ENCODE measurements at places on chromosomes 4 and X.
A peak's percentile ranks its signal among the peaks of the same experiment; 100 is the strongest.

DNA sequence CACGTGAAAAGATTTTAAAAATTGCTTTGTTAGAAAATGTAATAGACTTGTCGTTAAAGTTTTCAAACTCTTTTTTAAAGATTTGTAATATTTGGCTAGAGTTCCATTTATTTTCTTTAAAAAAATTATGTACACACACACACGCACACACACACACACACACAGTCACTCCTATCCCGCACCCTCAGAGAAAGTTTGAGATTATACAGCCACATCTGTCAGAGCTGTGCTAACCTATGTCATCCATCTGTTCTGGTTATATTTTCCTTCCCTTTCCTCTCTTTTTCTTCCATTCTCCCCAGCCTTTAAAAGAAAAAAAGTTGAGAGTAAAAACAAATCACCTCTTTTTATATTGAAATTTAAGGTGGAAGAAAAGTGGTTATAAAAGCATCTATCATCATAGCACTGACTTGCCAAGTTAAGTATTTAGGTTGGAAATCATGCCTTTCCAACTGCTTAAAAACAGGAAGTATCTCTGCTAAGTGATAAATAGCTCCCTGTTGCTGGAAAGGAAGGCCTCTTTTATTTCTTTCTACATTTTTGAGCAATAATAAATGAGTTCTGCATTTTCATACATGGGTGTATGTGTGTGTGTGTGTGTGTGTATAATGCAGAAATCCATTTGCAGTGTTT lies 163.3 kb upstream of the SPRY1 start:
- no peak for DNase-seq

- DNase-seq: no peak
Observed at GRCh38 chr4:2935762-2936743, 27.2 kb downstream of the NOP14 start.

- DNase-seq: no peak
Observed at GRCh38 chr4:128665514-128665913, 144.0 kb upstream of the JADE1 start.

DNA sequence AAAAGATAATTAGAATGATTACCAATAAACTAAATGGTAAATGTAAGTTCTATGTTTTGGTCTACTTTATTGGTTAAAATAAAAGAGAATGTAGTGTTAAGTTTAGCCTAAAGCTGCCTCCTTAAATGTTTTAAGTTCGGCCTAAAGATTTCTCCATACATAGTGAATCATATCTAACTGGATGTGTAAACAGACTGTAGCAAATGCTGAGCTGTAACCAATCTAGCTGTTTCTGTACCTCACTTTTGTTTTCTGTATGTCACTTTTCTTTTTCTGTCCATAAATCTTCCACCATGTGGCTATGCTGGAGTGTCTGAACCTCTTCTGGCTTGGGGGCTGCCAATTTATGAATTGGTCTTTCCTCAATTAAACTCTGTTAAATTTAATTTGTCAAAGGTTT lies 121.2 kb downstream of the TBCK start:
- DNase-seq: no peak

- peak; percentile 14 for DNase-seq
Observed at GRCh38 chr4:104491481-104492182, 3.1 kb downstream of the CXXC4 start.

- DNase-seq: no peak
Observed at GRCh38 chrX:72142094-72142793, 10.5 kb upstream of the RTL5 start.

DNA sequence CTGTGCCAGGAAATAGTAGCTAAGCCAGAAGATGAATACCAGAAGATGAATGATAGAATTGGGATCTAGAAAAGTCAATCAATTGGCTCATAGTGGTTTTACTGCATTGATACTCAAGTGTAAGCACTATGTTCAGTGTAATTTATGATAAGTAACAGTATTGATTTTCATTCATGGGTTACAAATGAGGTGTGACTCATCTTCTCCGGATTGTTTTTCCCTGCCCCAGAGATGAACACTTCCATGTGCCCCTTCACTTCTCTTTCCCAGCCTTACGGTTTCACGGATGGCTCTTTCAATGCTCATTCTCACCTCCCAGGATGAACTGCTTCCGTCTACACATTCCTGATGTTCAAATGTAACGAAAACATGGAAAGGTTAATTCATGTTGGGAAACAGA lies 9.8 kb upstream of the GUCY1B1 start:
- DNase-seq: no peak

DNA sequence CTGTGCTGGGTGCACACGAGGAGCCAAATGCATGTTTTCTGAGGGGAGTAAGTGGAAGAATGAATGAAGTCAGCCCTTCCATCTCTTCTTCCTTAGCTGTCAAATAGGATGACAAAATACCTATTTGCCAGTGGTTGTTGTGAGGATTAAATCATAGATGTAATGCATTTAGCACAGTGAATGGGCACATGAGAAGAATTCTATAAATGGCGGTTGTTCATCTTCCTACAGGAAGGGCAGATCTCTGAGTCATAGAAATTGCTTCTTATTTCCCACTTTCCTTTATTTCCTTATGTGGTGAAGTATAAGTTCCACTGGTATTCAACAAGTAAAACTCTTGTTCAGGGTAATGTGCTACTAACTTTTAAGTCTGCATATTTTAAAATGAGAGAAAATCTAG lies 83.1 kb downstream of the SORBS2 start:
- DNase-seq: no peak

- no peak for DNase-seq
Observed at GRCh38 chr4:26269038-26269437, 51.8 kb upstream of the RBPJ start.

DNA sequence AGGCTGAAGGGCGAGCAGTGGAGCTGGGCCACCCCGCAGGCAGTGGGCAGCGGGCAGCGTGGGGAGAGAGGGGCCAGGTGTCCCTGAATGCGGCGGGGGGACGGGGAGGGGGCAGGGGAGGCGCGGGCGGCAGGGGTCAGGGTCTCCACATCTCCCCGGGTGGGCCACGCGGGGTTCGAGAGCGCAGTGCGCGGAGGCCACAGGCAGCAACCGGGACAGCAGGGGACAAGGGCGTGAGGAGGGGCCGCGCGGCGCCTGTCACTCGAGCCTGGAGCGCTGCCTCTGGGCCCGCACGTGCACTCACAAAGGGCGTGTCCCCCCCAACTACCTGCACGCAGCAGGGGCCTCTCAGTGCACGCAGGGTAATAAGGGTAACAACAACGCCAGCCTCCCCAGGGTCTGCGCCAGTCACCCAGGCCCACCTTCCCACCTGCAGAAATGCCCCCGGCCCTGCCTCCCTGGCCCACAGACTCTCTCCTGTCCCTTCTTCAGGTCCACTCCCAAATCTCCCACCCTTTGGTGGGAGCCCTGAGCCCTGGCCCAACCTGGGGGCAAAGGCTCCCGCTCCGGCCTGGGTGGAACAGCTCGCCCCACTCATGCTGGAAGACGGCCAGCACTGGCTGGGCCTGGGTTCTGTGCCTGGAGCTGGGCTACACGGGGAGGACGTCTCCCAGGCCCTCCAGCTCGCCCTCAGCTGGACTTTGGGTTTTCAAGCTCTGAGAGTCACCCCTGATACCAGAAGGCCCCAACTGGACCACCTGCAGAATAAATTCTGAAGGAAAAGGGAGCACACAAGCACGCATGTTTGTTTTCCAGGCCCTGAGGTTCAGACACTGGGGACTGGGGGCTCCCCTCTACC lies 53.2 kb downstream of the ZFYVE28 start:
- DNase-seq: no peak

- no peak for DNase-seq
Observed at GRCh38 chr4:100938698-100939097, 408.6 kb downstream of the PPP3CA start.
